Fibroblast of villous mesenchyme (primary cell): ENCODE measurements at places on chromosomes 1 and 21.
A peak's percentile ranks its signal among the peaks of the same experiment; 100 is the strongest.

- DNase-seq = peak; percentile 24
Measured at GRCh38 chr1:185733818-185734735, at the start of gene HMCN1. Gene HMCN1, plus strand, starts transcription at chr1:185734391. Its CDS starts 389 bp downstream, at chr1:185734780.

DNA sequence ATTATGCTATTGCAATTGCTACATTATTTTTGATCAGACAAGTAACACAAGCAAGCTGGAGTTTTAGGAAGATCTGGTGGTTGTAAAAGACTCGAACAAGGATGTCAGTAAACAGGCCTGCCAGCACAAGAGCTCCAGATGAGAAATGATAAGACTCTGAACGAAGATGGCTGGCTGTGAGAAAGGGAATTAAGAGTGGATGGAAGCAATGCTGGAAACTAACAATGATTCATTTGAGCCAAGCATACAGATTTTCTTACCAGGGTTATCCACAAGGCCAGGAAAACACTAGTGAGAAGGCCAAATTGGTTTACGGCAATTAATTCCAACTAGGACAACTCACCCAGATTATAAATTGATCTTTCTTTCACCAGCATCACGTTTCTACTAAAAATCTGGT, 54.2 kb downstream of the NRIP1 start:
- DNase-seq = peak; percentile 70

DNA sequence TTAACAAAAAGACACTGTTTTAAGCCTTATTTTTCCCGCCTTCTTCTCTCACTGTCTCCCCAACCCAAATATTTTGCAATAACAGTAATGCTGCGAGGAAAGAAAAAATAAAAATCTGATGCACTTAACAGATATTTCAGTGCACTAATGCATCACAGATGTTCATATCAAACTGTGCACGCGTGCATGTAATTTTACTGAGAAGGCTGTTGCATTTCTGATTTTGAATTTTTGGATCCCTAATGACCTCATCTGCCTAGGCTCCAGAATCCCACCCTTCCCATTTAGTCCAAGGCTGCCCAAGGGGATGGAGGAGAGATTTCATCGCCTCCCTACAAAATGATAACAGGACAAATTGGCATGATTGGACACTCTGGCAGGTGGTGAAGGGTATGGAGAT, 5.5 kb downstream of the TRABD2B start:
- no peak for DNase-seq

DNA sequence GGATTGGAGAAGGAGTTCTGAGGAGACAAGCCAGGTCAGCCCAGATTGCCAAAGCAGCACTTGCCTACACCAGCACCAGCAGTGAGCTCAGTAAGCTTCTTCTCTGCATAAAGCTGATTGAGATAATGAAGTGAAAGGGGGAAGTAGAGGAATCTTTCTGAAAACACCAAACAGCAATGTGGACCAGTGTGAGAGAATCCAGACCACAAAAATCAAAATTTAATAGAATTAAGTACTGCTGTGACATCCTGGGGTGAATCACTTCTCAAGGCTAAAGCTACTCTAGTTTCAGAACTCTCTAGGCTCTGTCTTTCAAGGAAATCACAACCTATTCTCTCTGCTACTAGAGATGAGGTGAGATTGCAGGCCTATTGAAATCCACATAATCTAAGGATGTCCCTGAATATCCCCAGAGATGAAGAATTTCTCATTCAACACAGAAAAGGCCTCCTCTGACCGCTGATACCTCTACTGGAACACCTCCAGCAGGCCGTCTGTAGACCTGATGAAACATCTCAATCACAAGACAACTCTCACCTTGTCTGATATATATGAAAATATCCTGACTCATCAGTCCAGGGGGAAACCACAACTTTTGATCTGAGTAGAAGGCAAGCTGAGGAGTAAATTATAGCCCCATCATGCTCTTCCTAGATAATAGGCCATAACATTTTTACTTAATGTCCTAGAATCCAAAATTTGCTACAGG, at the start of gene FCRL4:
FCRL4 (minus strand) TSS at position 127 of the 709 bp plus-strand sequence. CDS start 141 bp downstream, outside the sequence.
- no peak for DNase-seq

DNA sequence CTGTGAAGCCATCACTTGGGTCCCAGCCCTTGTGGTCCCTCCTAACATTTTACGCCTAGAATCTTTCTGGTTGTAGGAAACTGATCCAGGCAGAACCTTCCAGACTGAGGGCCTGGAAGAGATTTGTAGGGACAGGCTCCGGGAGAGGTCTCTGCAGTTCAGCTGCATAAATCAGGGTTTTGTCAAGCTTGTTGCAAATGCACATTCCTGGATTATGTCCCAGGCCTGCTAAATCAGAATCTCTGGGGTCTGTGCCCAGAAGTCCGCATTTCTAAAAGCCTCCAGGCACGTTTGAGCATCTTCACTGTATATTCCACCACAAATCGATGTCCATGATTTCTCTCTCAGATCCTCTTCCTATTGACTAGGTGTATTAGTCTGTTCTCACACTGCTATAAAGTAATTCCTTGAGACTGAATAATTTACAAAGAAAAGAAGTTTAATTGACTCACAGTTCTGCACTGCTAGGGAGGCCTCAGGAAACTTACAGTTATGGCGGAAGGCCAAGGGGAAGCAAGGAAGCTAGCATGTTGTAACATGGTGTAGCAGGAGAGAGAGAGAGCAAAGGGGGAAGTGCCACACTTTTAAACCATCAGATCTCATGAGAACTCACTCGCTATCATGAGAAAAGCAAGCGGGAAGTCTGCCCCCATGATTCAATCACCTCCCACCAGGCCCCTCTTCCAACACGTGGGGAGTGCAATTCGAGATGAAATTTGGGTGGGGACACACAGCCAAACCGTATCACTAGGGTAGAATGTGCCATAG, 1.2 kb upstream of the FHAD1 start:
- DNase-seq = peak; percentile 70

- peak; percentile 66 for DNase-seq
Measured at GRCh38 chr1:112808861-112809684, 93.9 kb upstream of the PPM1J start.

DNA sequence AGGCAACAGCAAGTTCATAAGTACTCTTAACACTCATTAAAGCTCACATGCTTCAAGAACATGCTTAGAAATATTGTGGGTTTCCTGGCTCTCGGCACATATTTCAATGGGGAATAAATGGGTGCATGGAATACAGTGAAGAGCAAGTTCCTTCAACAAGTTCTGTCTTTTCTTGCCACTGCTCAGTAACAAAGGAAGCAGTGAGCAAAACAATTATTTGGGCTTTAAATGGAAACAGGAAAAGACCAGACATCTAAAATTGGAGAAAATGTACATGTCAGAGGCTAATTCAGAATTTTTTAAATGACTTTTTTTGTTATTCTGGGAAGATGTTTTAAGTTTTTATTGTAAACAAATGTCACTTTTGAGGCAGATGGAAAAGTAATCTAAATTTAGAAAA, 478.7 kb downstream of the SETD4 start:
- no peak for DNase-seq
